ENCODE measurements at places on chromosomes 2 and 18.
A peak's percentile ranks its signal among the peaks of the same experiment; 100 is the strongest.

GRCh38 chr2:129901754-129902415 is 77.6 kb upstream of the RAB6C start:
- no peak for DNase-seq

GRCh38 chr2:180959787-180960186 is 20.6 kb upstream of the UBE2E3 start:
- DNase-seq, result no peak

DNA sequence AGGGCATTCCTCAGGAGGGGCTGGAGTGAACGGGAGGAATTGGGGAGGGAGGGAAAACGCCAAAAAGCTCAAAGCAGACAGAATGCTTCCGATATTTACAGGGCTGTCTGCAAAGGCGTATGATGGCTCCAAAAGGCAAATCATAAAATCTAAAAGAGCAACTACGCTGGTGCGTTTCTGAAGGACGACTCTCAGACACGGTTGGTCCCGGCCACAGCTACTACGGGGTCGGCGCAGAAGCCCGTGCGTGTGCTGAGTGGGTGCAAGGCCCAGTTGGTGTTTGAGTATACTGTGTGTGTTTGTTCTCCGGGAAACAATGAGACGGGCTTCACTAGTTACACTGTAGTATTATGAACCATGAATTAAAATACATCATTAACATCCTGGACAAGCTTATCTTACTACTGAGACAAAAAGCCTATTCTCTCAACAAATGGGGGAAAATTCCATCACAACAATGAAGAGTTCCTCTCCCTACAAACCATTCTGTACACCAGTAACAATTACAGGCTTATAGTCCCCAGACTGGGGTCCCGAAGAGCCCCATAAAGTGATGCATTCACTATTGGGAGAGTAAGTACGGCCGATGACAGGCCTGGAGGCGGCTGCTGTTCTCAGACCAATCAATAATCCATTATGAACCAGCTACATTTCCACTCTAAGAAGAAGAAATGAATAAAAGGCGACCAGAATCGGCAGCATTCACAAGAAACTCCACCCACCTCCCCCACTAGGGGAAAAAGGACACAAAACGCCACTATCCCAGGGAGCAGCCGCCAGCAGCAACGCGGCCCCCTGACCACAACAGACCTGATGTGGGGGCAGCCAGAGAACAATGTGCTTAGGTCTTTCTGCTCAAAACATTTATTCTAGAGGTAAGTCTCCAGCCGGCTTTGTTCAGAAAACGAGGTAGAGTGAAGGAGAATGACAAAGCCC is 43.4 kb downstream of the ZNF516 start:
- no peak for DNase-seq

- DNase-seq, result no peak
Measured at GRCh38 chr2:160068906-160069305, 6.5 kb upstream of the PLA2R1 start.

GRCh38 chr2:72963423-72964145 is 46.3 kb downstream of the EMX1 start:
- no peak for DNase-seq

DNA sequence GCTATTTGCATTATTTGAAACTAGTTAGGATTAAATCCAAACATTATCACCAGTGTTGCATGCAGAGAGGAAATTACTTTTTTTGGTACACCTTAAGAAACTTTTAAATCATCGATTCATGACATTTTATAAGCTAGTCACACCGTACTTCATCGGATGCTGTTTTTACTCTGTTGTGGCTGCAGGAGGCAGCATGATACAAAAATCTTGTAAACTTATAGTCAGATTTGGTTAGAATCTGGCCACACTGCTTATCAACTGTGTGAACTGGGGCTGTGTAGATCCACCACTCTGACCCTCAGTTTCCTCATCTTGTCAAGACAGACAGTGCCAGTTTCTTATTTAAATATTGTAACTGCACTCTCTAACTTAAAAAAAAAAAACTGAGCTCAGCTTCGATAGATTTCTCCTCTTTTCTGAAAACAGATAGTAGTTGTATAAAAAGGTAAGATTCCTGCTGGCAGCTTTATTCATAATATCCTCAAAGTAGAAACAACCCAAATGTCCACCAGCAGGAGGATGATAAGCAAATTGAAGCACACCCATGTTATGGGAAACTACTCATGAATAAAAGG is 77.8 kb downstream of the RAPGEF4 start:
- no peak for DNase-seq

DNA sequence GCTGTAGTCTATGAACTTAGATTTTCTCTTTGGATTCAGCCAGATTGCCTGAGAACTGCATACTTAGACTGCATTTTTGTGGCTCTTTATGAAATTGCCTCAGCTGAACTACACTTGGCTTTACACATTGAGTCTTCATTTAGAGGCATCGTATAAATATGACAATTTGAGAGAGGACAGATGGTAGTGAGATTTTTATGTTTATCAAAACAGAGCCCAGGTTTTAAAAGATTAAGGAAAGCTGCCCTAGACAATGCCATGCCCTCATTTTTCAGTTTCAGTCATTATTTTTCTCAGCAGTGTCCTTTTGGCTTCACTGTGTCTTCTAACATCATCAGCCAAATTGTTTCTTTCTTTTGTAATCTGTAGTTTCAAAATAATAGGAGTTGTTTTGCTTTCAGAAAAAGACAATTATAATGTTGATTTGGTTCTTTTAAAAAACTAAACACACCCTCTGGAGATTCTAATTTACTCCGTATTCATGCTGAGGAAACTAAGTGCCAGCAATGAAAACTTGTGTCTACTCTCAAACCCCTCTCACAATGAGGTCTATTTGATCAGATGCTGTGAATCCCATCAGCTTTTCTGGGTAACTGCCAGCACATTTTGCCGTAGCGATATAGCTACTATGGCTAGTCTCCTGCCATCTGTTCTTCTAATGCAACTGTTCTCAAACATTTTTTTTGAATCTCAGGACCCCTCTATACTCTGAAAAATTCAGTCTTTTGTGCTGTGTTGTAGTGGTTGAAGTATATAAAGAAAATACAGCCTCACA is 46.2 kb downstream of the TWSG1 start:
- no peak for DNase-seq

DNA sequence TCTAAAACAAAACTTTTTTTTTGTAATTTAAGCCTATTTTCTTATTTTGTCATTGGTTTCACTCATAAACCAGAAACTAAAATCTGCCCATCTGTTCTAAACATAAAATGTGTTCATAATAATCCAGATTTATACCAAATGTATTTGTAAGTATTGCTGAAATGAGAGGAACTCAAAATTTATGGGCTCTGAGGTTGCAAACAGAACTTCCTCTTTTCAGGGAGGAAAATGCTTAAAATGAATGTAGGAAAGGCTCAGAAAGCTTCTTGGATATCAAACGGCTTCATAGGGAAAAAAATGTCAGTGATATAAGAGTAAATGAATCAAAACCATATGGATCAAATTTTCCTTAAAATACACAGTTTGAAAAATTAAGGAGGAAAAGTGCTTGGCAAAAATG is 83.9 kb downstream of the PAX3 start:
- DNase-seq, result no peak

GRCh38 chr2:196183528-196184231 is 12.3 kb upstream of the STK17B start:
- no peak for DNase-seq

DNA sequence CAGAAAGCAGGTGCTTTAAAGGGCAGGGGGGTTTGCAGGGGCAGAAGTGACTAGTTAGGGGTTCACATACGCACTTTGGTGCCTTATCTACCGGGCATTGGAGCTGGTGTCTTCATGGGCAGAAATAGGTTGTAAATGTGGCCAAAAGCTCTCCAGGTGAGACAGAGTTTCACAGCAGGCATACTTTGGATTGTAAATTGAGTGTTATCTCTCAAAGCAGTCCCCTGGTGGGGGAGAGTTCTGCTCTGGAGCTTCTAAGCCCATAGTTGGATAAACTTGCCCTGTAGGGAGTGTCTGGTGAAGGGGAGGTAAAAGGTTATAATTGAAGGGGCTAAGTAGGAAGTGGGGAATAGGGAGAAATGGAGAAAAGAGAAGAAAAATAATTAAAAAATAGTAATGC is 43.1 kb downstream of the COL4A3 start:
- no peak for DNase-seq

GRCh38 chr2:69964353-69964841 is 3.0 kb upstream of the ASPRV1 start:
- no peak for DNase-seq

- DNase-seq, result no peak
Measured at GRCh38 chr2:62738981-62739936, 33.7 kb downstream of the EHBP1 start.

GRCh38 chr2:6739547-6739946 is 126.2 kb downstream of the CMPK2 start:
- no peak for DNase-seq

GRCh38 chr18:59272221-59272888 is 899 bp downstream of the RAX start:
- DNase-seq, result no peak

GRCh38 chr2:237438080-237438940 is 24.3 kb upstream of the COL6A3 start:
- DNase-seq, result no peak

GRCh38 chr18:52439457-52439856 is 99.5 kb downstream of the DCC start:
- DNase-seq, result no peak

DNA sequence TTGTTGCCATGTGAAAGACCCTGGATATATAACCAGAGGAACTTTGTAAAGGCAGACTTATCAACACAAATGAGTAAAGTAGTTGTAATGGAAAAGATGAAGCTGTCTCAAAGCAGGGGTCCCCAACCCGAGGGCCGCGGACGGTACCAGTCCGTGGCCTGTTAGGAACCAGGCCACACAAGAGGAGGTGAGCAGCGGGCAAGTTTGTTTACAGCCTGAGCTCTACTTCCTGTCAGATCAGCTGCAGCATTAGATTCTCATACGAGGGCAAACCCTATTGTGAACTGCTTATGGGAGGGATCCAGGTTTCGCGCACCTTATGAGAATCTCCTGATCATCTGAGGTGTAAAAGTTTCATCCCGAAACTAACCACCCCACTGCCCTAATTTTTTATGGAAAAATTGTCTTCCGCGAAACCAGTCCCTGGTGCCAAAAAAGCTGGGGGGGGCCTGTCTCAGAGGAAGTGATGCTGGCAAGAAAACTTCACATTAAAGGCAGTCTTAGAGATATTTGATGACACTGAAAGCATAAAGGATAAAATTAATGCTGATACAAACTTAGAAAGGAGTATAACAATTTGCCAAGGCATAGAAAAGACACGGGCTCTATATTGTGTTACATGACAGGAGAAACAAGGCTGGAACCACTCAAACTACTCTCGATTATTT is 57.5 kb upstream of the MSTN start:
- no peak for DNase-seq

DNA sequence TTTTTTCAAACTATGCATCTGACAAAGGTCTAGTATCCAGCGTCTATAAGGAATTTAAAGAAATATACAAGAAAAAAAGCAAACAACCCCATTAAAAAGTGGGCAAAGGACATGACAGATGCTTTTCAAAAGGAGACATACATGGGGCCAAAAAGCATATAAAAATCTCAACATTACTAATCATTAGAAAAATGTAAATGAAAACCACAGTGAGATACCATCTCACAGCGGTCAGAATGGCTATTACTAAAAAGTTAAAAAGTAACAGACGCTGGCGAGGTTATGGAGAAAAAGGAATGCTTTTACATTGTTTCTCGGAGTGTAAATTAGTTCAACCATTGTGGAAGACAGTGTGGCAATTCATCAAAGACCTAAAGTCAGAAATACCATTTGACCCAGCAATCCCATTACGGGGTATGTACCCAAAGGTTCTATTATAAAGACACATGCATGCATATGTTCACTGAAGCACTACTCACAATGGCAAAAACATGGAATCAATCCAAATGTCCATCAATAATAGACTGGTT is 643.1 kb upstream of the LRRTM1 start:
- DNase-seq, result no peak

DNA sequence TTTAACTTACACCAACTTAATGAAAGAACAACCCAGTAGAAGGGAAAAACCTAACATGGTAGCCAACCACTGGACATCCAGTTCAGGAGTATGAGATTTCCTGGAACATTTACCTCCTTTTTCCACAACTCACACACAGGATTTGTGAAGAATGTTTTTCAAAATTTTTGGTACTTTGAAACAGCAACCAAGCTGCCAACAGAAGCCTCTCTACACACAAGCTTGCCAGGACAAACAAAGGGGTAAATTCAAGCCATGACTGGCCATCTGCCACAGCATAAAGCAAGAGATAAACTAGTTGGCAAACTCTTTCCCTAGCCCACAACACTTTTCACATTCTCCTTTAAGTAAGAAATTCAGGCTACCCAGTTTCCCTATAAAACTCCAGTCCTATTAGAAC is 21.4 kb downstream of the MGAT4A start:
- DNase-seq, result no peak

- peak; percentile 82 for DNase-seq
Measured at GRCh38 chr18:2846636-2847316, at the start of gene EMILIN2. Gene EMILIN2, plus strand, starts transcription at chr18:2847006. Its CDS starts 183 bp downstream, at chr18:2847189.

DNA sequence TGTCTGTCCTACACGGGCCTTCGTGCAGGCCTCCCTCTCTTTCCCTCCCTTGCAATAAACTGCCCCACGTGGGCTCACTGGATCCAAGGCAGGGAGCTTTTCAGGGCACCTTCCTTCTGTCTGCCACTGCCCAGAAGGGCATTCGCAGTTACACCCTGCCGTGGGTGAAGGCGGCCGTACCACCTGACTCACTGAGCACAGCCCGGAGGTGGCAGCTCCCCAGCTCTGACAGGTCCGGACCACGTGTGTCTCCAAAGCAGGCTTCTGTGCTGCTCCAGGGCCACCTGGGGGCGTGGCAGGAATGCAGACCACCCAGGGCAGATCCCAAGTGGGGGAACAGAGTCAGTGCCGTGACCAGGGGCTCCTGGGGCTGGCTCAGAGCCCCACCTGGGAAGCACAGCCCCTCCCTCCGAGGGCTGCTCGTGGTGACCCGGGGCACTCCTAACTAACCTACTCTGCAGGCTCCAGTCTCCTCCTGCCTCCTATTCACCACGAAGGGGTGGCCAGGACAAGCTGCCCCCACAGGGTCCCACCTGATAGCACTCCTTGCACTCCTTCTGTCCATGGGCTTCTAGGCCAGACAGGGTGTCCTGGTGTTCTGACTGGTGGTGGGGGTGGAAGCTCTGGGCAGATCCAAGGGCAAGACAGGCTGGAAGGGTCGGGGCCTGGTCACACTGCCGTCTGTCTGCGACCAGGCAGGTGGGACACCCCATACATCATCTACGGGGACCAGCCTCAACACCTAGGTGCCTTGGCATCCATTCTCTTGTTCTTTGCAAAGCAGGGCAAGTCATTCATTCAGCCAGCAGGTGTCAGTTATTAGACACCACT is 9.7 kb downstream of the SNED1 start:
- no peak for DNase-seq

- no peak for DNase-seq
Measured at GRCh38 chr2:174036825-174037224, 71.7 kb upstream of the SP3 start.

Data from uterus (tissue), 4 donors.